ENCODE measurements at places on chromosomes 2 and 18. TPM values are rescaled to one million over a fixed set of nuclear protein-coding genes. Genes with fewer than 3 reads are reported as not detected.

Gene TMEM87B
- 20.1 TPM for total RNA-seq

Gene SUMO1
- total RNA-seq = 41.1 TPM

Gene RAMP1
- 3.4 TPM for total RNA-seq

Gene EPB41L3
- 268 TPM for total RNA-seq

Gene GPBAR1
- total RNA-seq = 1.0 TPM

Gene GPR39
- total RNA-seq = 27.8 TPM

Gene ASB18
- not detected for total RNA-seq

- H3K4me1 ChIP-seq = peaks cover 34% of the 10 kb centered on the region
- H3K27me3 ChIP-seq = no peaks in the 10 kb centered on the region
- H3K36me3 ChIP-seq = no peaks in the 10 kb centered on the region
- H3K4me3 ChIP-seq = no peak overlapping the region
Observed at GRCh38 chr2:62292190-62292589, 96.3 kb downstream of the B3GNT2 start.

- H3K27ac ChIP-seq = peak overlapping the region; percentile 98
- H3K36me3 ChIP-seq = no peaks in the 10 kb centered on the region
- no peak for DNase-seq
- H3K4me1 ChIP-seq = peaks cover 94% of the 10 kb centered on the region
- no peaks in the 10 kb centered on the region for H3K27me3 ChIP-seq
Observed at GRCh38 chr2:46309052-46309953, 12.1 kb downstream of the EPAS1 start.

DNA sequence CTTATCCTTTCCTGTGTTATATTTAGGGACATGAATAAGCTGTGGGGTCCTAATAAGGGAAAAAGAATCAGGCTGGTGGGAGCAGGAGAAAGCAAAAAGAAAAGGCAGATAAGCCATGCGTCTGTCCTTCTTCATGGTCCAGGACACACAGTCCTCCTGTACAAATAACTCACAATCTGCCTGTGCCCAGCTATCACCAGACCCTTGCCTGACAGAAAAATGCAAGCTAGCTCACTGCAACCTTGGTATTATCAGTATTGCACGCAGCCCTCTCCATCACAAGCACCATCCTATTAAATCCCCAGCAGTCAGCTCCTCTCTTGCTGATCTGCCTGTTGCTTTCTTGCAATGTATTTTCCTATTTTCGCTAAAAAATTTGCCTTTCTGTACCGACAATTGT, 78.0 kb downstream of the NEURL3 start:
- no peak overlapping the region for H3K27ac ChIP-seq
- no peaks in the 10 kb centered on the region for H3K36me3 ChIP-seq
- no peaks in the 10 kb centered on the region for H3K27me3 ChIP-seq

GRCh38 chr2:126717928-126718327, 62.0 kb downstream of the GYPC start:
- H3K27ac ChIP-seq = no peak overlapping the region
- H3K4me3 ChIP-seq = no peak overlapping the region
- H3K27me3 ChIP-seq = no peaks in the 10 kb centered on the region
- H3K4me1 ChIP-seq = peaks cover 7% of the 10 kb centered on the region

GRCh38 chr18:35991696-35992095, 19.2 kb downstream of the RMP24 start:
- H3K4me3 ChIP-seq = no peak overlapping the region
- DNase-seq = no peak
- no peak overlapping the region for H3K27ac ChIP-seq
- peaks cover 9% of the 10 kb centered on the region for H3K36me3 ChIP-seq

GRCh38 chr2:10875126-10875525, 36.6 kb upstream of the KCNF1 start:
- no peaks in the 10 kb centered on the region for H3K36me3 ChIP-seq
- H3K4me1 ChIP-seq = no peaks in the 10 kb centered on the region

DNA sequence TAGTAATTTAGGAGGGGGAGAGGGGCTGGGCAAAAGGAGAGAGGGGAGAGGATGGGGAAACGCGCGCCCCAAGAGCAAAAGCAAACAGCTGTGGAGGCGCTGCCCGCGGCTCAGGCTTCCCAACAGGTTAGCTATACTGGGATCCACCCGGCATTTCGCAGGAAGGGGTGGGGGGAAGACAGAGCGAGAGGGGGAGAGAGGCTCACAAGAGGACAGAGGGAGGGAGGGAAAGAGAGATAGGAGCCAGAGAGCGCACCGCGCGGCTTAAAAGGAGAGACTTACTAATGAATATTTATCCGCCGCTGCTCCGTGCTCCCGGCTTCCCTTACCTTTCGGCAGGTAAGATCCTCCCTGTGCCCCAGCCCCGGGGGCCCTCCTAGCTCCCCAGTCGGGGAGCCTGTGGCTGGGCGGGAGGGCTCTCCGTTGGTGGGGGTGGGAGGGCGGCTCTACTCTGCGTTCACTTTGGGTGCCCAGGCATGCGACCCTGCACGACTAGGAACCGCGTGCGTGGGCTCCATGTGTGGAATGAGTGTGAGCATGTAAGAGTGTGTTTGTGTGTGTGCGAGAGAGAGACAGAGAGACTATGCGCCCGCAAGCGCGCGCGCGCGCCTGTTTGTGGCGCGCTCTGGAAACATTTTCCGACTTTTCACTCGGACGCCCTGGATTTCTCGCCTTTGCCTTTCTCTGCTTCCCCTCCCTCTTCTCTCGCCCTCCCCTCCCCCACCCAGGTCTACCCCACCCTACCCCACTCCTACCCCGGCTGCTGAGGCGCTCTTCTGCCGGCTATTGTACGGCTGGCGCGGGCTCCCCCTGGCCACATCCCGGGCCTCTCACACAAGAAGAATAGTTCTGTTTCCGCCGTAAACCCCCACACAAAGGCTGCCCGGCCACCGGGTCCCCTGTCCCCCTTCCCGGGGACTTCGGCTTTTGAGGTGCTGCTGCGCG, 7.2 kb upstream of the SIX3 start:
- no peaks in the 10 kb centered on the region for H3K36me3 ChIP-seq
- H3K4me1 ChIP-seq = peaks cover 46% of the 10 kb centered on the region
- H3K27ac ChIP-seq = no peak overlapping the region

DNA sequence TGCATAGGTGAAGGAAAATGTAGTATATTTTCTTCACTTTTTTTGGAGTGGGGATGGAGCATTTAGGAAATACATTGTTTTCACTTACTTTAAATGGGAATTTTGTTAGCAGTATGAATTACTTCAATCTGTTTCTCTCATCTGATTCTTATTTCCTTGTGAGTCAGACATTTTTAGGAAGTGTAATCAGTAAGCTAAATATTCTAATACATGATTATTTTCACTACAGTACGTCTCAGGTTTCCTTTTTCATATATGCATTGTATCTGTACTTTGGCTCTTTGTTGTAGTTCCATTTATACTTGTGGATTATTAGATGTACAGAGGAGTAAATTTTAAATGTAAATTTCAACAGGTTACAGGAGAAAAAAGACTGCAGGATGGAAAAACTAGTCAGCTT, 27.9 kb downstream of the GPD2 start:
- H3K4me3 ChIP-seq = no peak overlapping the region
- H3K27me3 ChIP-seq = no peaks in the 10 kb centered on the region
- DNase-seq = no peak
- H3K27ac ChIP-seq = no peak overlapping the region
- peaks cover 46% of the 10 kb centered on the region for H3K4me1 ChIP-seq
- no peaks in the 10 kb centered on the region for H3K36me3 ChIP-seq

DNA sequence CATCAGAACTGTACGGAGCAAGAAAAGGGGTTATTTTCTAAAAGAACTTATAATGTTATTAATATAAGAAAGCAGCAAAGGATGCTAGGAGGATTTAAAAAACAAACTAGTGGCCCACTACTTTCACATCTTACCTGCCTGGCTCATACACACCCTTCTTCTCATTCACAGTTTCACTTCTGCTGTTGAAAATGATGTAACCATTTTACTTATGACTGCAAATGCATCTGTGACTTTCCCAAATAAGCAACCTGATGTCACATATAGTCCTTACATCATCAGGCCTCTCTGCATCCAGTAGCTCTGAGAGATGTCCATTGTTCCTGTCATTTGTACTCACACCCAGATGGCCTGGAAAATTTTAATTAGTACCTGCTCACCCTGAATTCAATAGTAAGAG, 101.8 kb upstream of the MYO3B start:
- H3K27me3 ChIP-seq = no peaks in the 10 kb centered on the region
- H3K4me3 ChIP-seq = no peak overlapping the region
- DNase-seq = no peak

GRCh38 chr2:65046633-65047407, 9.4 kb upstream of the CEP68 start:
- no peaks in the 10 kb centered on the region for H3K36me3 ChIP-seq
- no peak overlapping the region for H3K4me3 ChIP-seq
- no peaks in the 10 kb centered on the region for H3K4me1 ChIP-seq
- no peak overlapping the region for H3K27ac ChIP-seq

- H3K36me3 ChIP-seq = no peaks in the 10 kb centered on the region
- DNase-seq = no peak
- no peak overlapping the region for H3K27ac ChIP-seq
- no peak overlapping the region for H3K4me3 ChIP-seq
- no peaks in the 10 kb centered on the region for H3K27me3 ChIP-seq
Observed at GRCh38 chr2:62340994-62341484, 145.1 kb downstream of the B3GNT2 start.

DNA sequence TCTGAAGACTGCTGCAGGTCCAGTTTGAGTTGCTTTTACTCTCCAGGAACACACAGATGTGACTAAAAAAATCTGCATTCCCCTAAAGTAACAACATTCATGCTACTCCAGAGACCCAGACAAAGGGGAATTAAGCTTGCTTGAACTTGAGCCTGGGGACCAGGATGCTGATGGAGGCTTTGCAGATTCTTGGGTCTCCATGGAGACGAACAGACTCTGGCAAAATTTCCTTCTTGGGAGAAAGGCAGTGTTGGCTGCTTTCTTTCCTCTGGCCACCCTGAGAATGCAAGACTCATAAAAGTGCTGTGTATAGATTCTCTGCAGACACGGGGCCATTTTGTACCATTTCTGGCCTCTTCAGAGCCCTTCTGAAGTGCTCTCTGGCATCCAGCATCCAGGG, 112.0 kb downstream of the ACTR3 start:
- no peaks in the 10 kb centered on the region for H3K4me1 ChIP-seq
- no peak overlapping the region for H3K4me3 ChIP-seq
- H3K27me3 ChIP-seq = no peaks in the 10 kb centered on the region
- no peaks in the 10 kb centered on the region for H3K36me3 ChIP-seq
- DNase-seq = no peak

GRCh38 chr2:73850009-73850408, 21.2 kb downstream of the STAMBP start:
- H3K27me3 ChIP-seq = no peaks in the 10 kb centered on the region
- H3K27ac ChIP-seq = no peak overlapping the region
- no peak overlapping the region for H3K4me3 ChIP-seq
- peaks cover 99% of the 10 kb centered on the region for H3K36me3 ChIP-seq

GRCh38 chr18:31931886-31932240, 11.1 kb downstream of the TRAPPC8 start:
- H3K27ac ChIP-seq = no peak overlapping the region
- H3K4me1 ChIP-seq = no peaks in the 10 kb centered on the region
- no peak for DNase-seq
- H3K27me3 ChIP-seq = no peaks in the 10 kb centered on the region
- H3K36me3 ChIP-seq = peaks cover 28% of the 10 kb centered on the region

DNA sequence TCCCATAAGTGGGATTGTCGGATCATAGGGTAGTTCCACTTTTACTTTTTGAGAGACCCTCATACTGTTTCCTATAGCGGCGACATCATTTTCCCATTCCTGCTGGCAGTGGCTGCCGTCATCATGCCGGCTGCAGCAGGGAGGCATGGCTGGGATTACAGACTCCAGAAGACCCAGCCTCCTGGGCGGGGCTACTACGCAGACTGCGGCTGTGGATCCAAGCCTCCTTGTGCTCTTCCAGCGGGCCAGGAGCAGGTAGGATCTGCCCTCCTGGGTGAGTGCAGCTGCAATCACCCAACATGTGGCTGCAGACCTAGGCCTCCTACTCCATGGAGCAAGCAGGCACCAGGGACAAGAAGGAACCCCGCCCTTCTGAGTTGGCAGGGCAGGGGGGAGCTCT, 359.2 kb downstream of the GALR1 start:
- no peak for DNase-seq
- no peak overlapping the region for H3K4me3 ChIP-seq
- no peak overlapping the region for H3K27ac ChIP-seq
- no peaks in the 10 kb centered on the region for H3K4me1 ChIP-seq

DNA sequence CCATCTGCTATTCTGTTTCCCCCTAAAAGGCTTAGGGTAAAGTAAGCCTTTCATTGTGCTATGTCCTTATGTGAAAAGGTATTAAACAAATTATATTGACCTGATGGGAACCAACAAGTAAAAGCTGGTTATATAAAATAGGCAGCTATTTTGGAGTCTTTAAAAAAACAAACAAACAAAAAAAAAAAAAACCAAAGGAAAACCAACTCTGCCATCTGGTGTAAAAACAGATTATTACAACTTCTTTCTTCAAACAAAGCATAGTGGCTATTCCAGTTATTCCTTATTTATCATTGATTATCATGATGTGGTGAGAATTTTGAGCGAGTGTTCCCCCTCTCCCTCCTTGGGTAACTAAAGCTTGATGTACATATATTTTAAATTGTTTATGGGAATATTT, 122.3 kb upstream of the FHL2 start:
- H3K4me1 ChIP-seq = peaks cover 7% of the 10 kb centered on the region
- no peak overlapping the region for H3K27ac ChIP-seq
- H3K4me3 ChIP-seq = no peak overlapping the region
- H3K36me3 ChIP-seq = no peaks in the 10 kb centered on the region
- DNase-seq = no peak

- no peak overlapping the region for H3K4me3 ChIP-seq
- peaks cover 4% of the 10 kb centered on the region for H3K36me3 ChIP-seq
- H3K4me1 ChIP-seq = no peaks in the 10 kb centered on the region
- no peaks in the 10 kb centered on the region for H3K27me3 ChIP-seq
- no peak overlapping the region for H3K27ac ChIP-seq
- DNase-seq = no peak
Observed at GRCh38 chr2:233532971-233533370, 33.6 kb downstream of the USP40 start.

DNA sequence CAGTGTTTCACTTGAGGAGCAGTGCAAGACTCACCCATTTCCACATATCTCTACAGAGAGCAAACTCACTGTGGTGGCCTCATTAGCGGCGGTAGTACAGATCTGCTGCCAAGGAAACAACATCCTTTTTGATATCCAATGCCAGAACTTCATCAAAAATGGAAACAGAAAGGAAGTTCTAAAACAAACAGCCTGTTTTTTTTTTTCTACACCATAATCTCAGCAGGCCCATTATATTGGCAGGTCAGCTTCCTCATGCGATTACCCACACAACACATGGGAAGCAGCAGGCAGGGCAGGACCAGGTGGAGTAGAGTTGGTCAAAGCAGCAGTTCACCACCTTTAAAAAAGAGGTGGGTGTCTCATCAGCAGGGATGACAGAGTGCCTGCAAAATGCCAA, 678.9 kb upstream of the CELF4 start:
- no peak overlapping the region for H3K27ac ChIP-seq
- DNase-seq = no peak
- no peaks in the 10 kb centered on the region for H3K4me1 ChIP-seq
- H3K4me3 ChIP-seq = no peak overlapping the region
- no peaks in the 10 kb centered on the region for H3K36me3 ChIP-seq

Measured in upper lobe of left lung (tissue), 6 donors.